ENCODE measurements at places on chromosomes 3 and 15.

DNA sequence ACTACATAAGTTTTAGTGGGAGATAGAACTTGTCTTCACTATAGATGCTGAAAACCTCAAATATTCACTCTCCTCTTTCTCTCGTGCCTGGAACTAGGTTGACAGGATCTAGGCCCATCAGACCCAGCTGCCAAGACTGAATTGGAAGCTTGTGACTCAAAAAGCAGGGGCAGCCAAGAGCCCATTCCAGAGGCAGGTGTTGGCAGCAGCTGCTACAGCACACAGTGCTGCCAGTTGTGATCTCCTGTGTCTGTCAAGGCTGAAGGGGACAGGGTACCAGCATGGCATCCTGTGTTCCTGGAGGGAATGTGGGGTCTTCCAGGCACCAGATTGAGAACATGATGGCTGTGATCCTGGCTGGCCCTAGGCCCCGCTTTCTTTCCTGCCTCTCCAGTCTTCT is 92.5 kb upstream of the MB21D2 start:
- DNase-seq, result no peak

- DNase-seq, result no peak
These were observed 106.5 kb upstream of the PROK2 start for GRCh38 chr3:71891483-71891882.

DNA sequence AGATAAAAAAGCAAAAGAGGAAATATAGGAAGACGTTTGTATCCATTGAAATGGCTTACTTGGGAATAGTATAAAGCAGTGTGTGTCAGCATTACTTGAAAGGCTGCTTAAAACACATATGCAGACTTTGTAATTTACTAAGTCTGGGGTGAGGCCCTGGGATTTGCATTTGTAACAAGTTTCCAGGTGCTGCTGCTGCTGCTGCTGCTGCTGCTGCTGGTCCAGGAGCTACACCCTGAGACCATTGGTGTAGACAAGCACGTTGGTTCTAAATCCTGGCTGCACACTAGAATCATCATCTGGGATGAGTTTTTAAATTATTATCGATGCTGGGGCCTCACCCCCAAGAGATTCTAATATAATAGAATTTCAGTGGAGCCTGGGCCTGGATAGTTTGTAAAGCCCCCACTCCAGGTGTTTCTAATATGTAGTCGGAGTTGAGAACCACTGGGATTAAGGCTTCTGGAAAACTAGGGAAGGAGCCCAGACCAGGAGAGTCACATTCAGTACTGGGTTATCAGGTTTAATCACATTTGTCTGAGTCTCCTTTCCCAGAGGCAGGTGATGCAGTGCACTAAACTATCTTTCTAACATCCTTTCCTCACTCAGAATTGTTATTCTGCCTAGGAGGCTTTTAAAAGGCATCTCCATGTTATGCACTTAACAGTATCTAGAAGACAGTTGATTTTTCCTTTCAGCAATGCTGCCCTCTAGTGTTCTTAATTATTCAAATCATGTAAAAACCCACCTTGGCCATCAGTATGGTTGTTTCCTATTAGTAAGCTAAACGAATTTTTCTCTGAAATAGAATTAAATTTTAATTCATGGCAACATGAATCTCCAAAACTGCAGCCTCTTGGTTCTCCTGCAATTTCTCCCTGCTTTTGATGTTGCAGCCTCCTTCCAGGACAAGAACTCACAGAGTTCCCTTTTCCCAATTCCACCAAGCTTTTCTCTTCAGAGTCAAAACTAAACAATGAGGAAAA is 45.4 kb downstream of the SSR3 start:
- no peak for DNase-seq

DNA sequence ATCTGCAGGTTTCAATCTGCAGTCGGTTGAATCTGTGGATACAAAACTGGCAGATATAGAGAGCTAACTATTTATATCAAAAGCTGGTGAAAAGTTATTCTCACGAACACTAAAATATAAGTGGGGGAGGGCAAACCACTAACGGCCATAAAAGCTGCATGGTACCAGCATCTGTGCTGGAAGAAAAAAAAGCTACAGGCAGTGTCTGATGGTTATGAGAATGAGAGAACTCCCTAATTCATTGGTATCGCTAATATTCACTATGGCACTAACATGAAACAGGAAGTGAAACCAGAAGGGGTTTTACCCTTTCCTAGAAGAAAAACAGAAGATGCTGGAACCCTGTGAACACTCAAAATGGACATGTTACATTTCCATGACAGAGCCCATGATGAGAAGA is 15.9 kb downstream of the CEP70 start:
- no peak for DNase-seq

DNA sequence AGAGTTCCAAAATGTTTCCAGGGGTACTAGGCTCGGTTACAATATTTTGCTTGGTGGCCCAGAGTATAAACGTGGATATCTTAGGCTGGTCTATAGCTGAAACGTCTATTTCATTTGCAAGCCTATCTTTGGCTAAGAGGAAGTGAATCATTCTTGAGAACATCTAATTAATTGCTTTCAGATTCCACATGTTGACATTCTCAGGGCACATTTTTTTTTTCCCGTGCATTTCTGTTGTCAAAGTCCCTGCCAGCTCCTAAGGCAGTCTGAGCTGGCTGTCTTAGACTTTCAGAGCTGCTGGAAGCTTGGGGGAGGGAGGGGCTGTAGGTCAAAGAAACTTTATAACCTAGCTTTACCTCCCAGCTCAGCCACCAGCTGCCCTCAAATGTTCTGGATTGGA is 23.2 kb upstream of the LAMP3 start:
- DNase-seq, result no peak

- no peak for DNase-seq
These were observed 123.7 kb downstream of the MTHFS start for GRCh38 chr15:79773128-79773527.

GRCh38 chr3:117322866-117323265 is 613.3 kb downstream of the TUSC7 start:
- DNase-seq, result no peak

DNA sequence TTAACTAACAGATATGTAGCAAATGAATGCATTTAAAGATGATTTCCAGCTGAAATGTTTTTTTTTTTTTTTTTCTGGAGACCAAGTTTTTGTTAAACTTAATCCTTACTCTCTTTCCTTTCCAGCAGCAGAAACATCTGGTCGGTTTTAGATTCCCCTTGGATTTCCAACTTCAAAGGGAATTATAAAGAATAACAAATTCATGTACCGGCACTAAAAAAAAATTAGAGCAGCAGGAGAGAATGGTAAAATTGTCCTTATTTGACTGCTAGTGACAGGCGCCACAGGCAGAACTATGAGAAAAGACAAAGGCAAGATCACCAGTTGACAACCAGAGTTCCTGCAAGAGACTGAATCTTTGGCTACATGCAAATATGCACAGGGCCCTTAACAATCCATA is 393.3 kb downstream of the TIGIT start:
- DNase-seq, result no peak

- no peak for DNase-seq
These were observed 1.4 kb downstream of the PCCB start for GRCh38 chr3:136251511-136251910.

GRCh38 chr3:61866961-61867461 is 305.6 kb downstream of the PTPRG start:
- DNase-seq, result no peak

GRCh38 chr15:98063315-98063714 is 102.8 kb downstream of the ARRDC4 start:
- DNase-seq, result no peak

- no peak for DNase-seq
These were observed 957.8 kb downstream of the ROBO1 start for GRCh38 chr3:78809966-78810365.

DNA sequence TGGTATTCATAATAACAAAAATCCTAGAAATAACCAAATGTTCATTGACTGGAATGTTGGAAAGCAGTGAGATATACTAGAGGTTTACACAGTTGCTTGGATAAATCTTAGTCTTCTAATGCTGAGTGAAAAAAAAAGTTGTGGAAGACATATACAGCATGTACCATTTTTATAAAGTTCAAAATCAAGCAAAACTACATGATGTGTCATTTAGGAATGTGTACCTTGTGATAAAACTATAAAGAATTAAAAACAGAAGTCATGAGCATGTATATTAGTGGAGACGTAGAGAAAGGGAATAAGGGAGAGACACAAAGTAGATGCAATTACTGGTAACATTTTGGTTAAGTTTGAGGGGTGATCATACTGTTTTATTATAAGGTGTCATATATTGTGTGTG is 45.2 kb downstream of the FBXL2 start:
- no peak for DNase-seq

DNA sequence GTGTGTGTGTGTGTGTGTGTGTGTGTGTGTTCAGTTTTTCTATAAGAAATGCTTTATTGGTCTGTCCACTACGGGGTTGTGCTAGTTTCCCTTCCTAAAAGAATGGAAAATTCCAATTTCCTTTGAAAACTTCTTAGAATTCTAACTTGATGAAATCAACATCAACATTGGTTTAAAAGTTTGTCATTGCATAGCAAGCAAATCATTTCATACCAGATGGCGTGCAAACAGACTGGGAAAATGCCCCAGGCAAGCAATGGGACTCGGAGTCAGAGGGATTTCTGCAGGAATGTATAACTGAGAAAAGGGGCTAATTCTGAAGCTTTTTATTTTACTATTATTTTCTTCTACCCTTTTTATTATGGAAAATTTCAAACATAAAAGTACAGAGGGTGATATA is 13.1 kb upstream of the DYNC1LI1 start:
- DNase-seq, result no peak

GRCh38 chr3:57206423-57206822 is 6.6 kb upstream of the HESX1 start:
- DNase-seq, result no peak

- no peak for DNase-seq
These were observed 40.1 kb downstream of the GPR149 start for GRCh38 chr3:154389861-154390260.

DNA sequence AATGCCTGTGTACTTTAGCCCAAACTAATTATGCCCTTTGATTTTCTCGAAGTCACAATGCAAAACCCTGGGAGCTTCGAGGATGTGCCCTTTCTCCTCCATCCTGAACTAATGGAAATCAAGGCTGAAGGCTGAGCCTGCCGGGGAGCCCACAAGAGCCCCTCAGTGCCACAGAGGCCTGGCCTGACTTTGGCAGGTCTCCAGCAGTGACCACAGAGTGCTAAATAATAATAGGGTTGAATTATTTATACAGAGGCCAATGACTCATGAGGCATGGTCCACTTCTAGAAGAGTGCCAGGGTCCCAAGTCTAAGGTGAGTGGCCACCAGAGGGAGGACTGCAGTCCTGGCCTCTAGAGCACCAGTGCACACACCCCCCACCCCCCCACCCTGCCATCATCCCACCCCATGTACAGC is 19.1 kb upstream of the GLCE start:
- DNase-seq, result no peak

- DNase-seq, result no peak
These were observed 133.1 kb downstream of the IL1RAP start for GRCh38 chr3:190646996-190647395.

DNA sequence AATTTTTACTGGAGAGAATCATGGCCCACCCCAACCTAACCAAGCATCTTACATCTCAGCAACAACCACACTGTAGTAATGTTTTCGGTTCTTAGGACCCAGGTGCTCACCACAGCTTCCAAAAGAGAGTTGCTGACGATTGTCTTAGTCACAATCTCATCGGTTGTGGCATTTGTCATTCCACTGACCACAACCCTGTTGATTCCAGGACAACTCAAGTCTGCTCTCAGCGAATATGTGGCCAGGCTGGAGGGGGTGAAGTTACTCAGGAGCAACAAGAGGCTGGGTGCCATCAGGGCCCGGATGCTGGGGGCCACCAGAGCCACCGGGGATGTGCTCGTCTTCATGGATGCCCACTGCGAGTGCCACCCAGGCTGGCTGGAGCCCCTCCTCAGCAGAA is 25.9 kb downstream of the GALNT15 start:
- DNase-seq, result no peak

All from stimulated activated CD4-positive, alpha-beta T cell treated with anti-CD3 and anti-CD28 coated beads, Interleukin-15, amount 100 ng/mL, for 1 hour (primary cell).